ENCODE measurements at places on chromosomes 1 and 21. TPM values are rescaled to one million over a fixed set of nuclear protein-coding genes. Genes with fewer than 3 reads are reported as not detected.
A peak's percentile ranks its signal among the peaks of the same experiment; 100 is the strongest.

- no peaks in the 10 kb centered on the region for H3K27me3 ChIP-seq
- no peaks in the 10 kb centered on the region for H3K36me3 ChIP-seq
- no peak overlapping the region for H3K4me3 ChIP-seq
- no peak overlapping the region for H3K27ac ChIP-seq
Measured at GRCh38 chr1:21339356-21340229, 49.3 kb upstream of the ECE1 start.

GRCh38 chr1:112620377-112620695 lies 704 bp downstream of the CAPZA1 start:
- peaks cover 4% of the 10 kb centered on the region for H3K4me1 ChIP-seq
- H3K36me3 ChIP-seq: no peaks in the 10 kb centered on the region
- no peaks in the 10 kb centered on the region for H3K27me3 ChIP-seq
- peak overlapping the region; percentile 100 for H3K27ac ChIP-seq
- no peak for DNase-seq

DNA sequence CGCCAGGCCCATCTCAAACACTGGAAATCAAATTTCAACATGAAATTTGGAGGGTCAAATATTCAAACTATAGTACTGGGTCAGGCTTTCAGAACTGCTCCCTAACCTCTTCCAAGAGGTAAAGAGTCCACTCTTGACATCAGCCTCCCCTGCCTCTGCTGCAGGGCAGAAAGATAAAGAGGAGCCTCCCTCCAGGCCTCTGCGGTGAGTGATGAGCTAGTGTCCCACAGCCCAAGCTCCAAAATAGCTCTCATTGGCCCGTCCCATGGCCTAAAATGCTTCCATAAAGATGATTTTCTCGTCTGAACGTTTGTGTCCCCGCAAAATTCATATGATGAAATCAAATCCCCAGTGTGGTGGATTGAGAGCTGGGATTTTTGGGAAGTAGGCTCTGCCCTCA lies 33.7 kb upstream of the CCSAP start:
- no peaks in the 10 kb centered on the region for H3K4me1 ChIP-seq
- peaks cover 10% of the 10 kb centered on the region for H3K27me3 ChIP-seq
- no peak for DNase-seq
- no peak overlapping the region for H3K27ac ChIP-seq

DNA sequence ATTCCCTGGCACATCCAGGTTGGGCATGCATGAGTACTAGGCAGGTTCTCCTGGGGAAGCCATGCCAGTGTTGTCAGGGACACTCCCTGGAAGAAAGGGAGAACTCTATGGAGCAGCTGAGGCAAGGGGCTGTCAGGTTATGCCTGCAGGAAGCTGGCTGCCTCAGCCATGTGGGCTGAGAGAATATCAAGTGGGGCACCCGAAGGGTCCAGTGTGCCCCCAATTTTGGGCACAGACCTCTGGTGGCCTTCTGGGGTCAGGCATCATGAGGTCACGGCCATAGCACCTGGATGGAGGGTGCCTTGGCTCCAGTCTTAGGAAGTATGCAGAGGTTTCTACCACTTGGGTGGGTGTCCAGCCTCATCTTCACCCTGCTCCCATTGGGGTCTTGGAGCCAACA lies 2.6 kb downstream of the CSF3R start:
- no peak overlapping the region for H3K27ac ChIP-seq
- H3K36me3 ChIP-seq: no peaks in the 10 kb centered on the region
- no peak for DNase-seq
- no peaks in the 10 kb centered on the region for H3K27me3 ChIP-seq

DNA sequence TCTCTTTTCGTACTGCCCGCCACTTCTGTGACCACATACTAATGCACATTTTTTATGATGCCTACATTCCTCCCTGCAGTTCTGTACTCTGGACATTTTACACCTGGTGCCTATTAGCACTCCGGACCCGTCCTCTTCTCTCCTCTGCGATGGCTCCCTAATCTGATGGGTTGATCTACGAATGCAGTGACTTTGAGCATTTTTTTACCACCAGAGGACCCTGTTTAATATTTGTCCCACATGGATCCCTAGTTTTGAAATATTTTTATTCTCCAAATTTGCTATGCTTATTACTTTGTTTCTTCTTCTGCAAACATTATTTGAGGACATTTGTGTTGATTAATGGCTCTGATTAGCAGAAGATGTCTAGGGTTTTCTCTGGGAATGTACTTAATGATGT lies 5.2 kb downstream of the PPFIA4 start:
- H3K27ac ChIP-seq: no peak overlapping the region
- no peaks in the 10 kb centered on the region for H3K36me3 ChIP-seq
- no peaks in the 10 kb centered on the region for H3K27me3 ChIP-seq
- DNase-seq: no peak
- H3K4me3 ChIP-seq: no peak overlapping the region
- H3K4me1 ChIP-seq: no peaks in the 10 kb centered on the region

DNA sequence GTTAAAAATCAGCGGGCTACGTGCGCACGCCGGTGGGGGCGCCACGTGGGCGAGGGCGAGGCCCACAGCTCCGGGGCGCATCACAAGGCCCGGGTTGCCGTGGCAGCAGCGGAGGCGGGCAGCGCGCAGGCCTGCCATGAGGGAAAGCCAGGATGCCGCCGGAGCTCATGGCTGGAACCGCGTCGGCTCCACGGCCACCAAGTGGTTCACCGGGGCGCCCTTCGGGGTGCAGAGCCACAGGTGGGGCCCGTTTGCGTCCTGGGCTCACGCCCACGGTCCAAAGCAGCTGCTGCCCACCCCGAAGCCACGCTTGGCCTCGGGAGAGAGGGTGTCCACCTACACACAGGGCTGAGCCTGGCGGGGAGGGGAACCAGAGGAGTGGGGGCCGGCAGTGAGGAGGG lies 4.9 kb upstream of the TTC22 start:
- DNase-seq: no peak
- no peaks in the 10 kb centered on the region for H3K36me3 ChIP-seq
- peaks cover 10% of the 10 kb centered on the region for H3K4me1 ChIP-seq
- H3K4me3 ChIP-seq: no peak overlapping the region
- no peak overlapping the region for H3K27ac ChIP-seq

DNA sequence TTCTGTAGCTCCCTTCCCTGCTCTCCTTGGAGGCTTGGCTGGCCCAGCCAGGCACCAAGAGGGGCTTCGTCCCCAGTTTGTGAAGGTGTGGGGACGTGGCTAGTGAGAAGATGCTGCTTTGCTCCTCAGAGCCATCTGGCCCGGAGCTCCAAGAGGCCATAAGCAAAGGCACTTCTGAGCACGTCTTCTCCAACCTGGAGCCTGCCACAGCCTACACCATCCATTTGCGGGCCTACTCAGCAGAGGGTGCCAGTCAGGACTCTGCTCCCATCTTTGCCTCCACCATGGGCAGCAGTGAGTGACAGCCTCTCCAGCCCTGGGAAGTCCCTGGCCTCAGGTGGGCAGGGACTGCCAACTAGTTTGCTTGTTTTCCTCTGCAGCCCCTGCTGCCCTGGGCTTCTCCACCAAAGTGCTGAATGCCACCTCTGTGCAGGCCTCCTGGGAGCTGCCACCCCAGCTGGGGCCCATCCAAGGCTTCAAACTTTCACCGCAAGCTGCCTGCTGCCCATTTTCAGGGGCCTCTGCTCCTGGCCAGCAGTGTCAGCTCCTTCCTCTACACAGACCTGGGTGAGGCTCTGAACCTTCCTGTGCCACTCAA lies 25.9 kb downstream of the SLC27A3 start:
- DNase-seq: no peak
- H3K36me3 ChIP-seq: no peaks in the 10 kb centered on the region

- H3K4me3 ChIP-seq: no peak overlapping the region
- no peaks in the 10 kb centered on the region for H3K27me3 ChIP-seq
- no peaks in the 10 kb centered on the region for H3K36me3 ChIP-seq
Measured at GRCh38 chr1:185578293-185578692, 155.9 kb upstream of the HMCN1 start.

DNA sequence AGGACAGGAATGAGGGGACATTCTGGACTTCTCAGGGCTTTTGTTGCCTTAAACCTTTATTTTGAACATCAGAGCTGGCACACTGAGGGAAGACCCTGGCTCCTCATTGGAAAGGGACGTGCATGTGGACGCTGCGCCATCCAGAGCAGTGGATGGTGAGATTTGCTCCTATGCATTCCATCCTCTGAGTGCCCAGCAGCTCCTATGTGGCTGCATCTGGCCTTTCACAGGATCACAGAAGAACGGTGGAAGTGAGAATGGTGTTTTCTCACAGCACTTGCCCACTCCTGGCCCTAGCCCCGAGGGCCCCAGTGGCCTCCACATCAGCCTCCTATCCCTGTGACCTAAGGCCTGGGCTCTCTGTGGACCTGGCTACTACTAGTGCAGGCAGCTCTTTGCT lies 20.6 kb upstream of the CCDC190 start:
- no peak overlapping the region for H3K4me3 ChIP-seq
- H3K36me3 ChIP-seq: no peaks in the 10 kb centered on the region
- no peak for DNase-seq

DNA sequence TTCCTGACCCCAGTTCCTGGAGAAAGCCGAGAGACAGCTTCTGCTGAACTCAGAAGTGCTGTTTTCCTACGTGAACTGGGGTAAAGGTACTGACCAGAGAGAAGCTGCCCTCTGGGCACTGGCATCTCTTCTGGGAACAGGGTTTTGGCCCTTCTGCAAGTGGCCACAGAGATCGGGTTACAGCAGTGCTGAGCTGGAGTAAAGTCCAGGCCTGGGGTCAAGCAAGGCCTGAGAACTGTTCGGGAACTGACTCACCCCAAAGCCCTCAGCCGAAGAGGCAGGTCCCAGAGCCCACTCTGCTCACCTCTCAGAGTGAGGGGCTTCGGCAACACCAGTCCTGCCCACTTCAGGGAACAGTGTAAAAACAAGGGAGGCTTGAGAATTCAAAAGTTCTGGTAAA lies 177.2 kb upstream of the RUNX1 start:
- no peak overlapping the region for H3K4me3 ChIP-seq
- H3K27ac ChIP-seq: no peak overlapping the region
- no peaks in the 10 kb centered on the region for H3K36me3 ChIP-seq
- H3K4me1 ChIP-seq: peaks cover 30% of the 10 kb centered on the region
- H3K27me3 ChIP-seq: no peaks in the 10 kb centered on the region

GRCh38 chr1:214445199-214445598 lies 106.2 kb downstream of the PTPN14 start:
- no peaks in the 10 kb centered on the region for H3K27me3 ChIP-seq
- no peak for DNase-seq
- no peaks in the 10 kb centered on the region for H3K36me3 ChIP-seq

GRCh38 chr1:109498161-109498801 lies 4.4 kb downstream of the CYB561D1 start:
- peaks cover 20% of the 10 kb centered on the region for H3K36me3 ChIP-seq
- H3K27me3 ChIP-seq: no peaks in the 10 kb centered on the region
- no peak for DNase-seq
- H3K4me1 ChIP-seq: peaks cover 4% of the 10 kb centered on the region
- no peak overlapping the region for H3K4me3 ChIP-seq
- no peak overlapping the region for H3K27ac ChIP-seq

DNA sequence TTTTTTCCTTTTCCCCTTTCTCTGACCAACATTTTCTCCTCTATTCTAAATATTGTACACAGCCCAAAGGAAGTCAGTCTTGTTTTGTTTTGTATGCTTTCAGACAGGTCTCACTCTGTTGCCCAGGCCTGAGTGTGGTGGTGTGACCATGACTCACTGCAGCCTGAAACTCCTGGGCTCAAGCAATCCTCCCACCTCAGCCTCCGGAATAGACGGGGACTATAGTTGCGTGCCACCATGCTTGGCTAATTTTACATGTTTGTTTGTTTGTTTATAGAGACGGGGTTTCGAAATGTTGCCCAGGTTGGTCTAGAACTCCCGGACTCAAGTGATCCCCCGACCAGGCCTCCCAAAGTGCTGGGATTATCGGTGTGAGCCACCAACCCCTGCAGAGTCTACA lies 72.8 kb downstream of the NRIP1 start:
- H3K4me3 ChIP-seq: no peak overlapping the region
- H3K27me3 ChIP-seq: no peaks in the 10 kb centered on the region
- H3K4me1 ChIP-seq: no peaks in the 10 kb centered on the region
- 0 out of 2 replicates have a peak, but pooled peaks cover 5% of the 10 kb centered on the region for H3K36me3 ChIP-seq

DNA sequence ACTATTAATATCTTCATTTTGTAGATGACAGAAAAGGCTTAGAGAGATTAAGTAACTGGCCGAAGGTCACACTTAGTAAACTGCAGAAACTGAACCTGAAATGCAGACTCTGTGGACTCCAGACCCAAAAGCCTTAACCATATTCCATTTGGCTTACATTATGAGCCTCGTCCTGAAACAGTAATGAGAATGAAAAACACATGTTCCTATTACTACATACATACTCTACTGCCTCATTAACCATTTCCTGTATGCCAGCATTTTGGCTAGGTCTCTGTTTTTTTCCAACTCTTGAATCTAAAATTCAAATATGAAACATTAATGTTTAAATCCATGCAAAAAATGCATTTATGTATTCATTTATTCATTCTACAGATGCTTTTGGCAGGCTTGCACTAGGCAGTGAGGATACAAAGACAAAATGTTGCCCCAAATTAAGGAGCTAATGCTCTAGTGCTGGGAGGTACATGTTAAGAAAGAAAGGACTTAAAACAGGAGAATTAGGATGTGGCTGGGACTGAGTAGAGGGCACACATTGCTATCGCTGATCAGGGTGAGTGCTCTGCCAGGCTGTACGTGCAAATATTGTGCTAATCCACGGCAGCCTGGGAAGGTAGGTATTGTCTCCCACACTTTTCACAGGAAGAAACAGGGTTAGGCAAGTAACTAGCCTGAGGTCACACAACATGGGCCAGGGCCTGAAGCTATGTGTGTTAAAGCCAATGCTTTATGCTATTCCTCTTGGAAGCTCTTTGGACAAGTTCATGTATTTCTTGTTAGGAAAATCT lies 14.0 kb downstream of the DEGS1 start:
- no peaks in the 10 kb centered on the region for H3K27me3 ChIP-seq
- H3K4me3 ChIP-seq: no peak overlapping the region
- no peak overlapping the region for H3K27ac ChIP-seq
- no peak for DNase-seq
- peaks cover 14% of the 10 kb centered on the region for H3K36me3 ChIP-seq

CGN gene
- total RNA-seq: 6.6 TPM

ZBTB7B gene
- 44.9 TPM for total RNA-seq

CFAP45 gene
- 0.93 TPM for total RNA-seq

DNAJC6 gene
- total RNA-seq: 4.3 TPM

AMIGO1 gene
- total RNA-seq: 0.27 TPM

ANGPTL3 gene
- total RNA-seq: not detected

WDR64 gene
- not detected for total RNA-seq

KCNJ9 gene
- total RNA-seq: not detected

PLA2G2C gene
- not detected for total RNA-seq

CLDN17 gene
- total RNA-seq: not detected

PODN gene
- 0.11 TPM for total RNA-seq

SPRR2E gene
- total RNA-seq: not detected
